ENCODE measurements at places on chromosomes 16 and 17. TPM values are rescaled to one million over a fixed set of nuclear protein-coding genes. Genes with fewer than 3 reads are reported as not detected.

GRCh38 chr16:30380803-30381208 is 1.6 kb downstream of the SEPTIN1 start:
- DNase-seq = no peak

- no peak for DNase-seq
Measured at GRCh38 chr17:76556765-76557367, 17.0 kb downstream of the PRCD start.

The SMPD3 gene
- 0.81 TPM for total RNA-seq

GRCh38 chr17:75115555-75115954 is 5.8 kb downstream of the ARMC7 start:
- DNase-seq = no peak

- DNase-seq = peak; percentile 54
Measured at GRCh38 chr16:30068750-30069610, 3.4 kb downstream of the ALDOA start.

DNA sequence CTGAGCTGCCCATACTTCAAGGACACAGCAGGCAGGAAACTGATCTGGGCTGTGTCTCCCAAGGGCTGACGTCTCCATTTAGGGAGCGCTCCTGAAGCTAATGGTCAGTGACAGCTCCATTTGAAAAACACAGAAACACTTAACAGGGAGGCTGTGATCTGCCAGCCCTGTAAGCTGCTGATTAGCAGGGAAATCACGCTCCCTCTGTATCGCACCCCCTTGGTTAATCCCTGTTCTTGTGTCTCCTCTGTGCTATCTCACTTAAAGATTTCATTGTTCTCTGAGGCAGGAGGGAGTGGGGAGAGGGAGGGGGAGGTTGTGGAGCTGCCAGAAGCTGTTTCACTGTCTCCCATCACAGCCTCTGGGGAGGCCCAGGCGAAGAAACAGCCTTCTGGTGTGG is 47.4 kb upstream of the CACNG3 start:
- DNase-seq = no peak

DNA sequence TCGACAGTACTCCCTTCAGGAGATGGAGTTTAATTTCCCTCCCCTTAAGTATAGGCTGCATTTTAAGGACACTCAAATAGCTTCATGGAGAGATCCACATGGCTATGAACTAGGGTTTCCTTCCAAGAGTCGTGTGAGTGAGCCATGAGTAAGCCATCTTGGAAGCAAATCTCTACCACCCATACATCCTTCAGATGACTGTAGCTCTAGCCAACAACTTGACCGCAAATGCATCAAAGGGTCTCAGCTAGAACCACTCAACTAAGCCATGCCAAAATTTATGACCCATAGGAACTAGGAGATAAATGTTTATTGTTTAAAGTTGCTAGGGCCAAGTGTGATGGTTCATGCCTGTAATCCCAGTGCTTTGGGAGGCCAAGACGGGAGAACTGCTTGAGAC is 43.4 kb downstream of the METTL16 start:
- no peak for DNase-seq

The PRAC1 gene
- not detected for total RNA-seq

GRCh38 chr17:69123626-69124025 is 18.1 kb downstream of the ABCA6 start:
- no peak for DNase-seq

GRCh38 chr17:79902146-79902791 is 63.0 kb upstream of the CBX4 start:
- DNase-seq = no peak

GRCh38 chr16:14194721-14195120 is 123.6 kb downstream of the MRTFB start:
- no peak for DNase-seq

The KLHL10 gene
- total RNA-seq = 0.29 TPM

DNA sequence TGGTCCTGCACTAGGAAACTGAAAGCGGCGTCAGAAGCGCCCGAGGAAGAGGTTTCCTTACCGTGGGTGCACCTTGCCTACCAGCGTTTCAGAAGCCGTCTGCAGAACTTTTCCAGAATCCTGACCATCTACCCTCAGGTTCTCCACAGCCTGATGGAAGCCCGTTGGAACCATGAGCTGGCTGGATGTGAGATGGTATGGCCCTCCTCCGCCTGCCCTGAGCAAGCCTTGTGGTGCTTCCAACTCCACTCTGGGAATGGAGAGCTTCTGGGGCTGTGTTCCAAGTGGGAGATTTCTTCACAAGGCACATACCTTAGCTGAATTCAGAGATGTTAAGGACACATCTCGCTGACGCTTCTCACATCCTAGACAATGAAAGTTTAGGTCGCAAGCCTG is 51.8 kb upstream of the ENDOV start:
- no peak for DNase-seq

The HAS3 gene
- total RNA-seq = 0.22 TPM

The CASKIN1 gene
- total RNA-seq = not detected

- DNase-seq = peak; percentile 61
Measured at GRCh38 chr16:2211923-2212347, 1.3 kb upstream of the BRICD5 start.

The SPN gene
- 0.24 TPM for total RNA-seq

The IGFALS gene
- total RNA-seq = 0.11 TPM

The ABCA6 gene
- 9.2 TPM for total RNA-seq

The CD300LF gene
- total RNA-seq = 6.3 TPM

GRCh38 chr17:65794572-65794971 is 233.1 kb upstream of the AXIN2 start:
- no peak for DNase-seq

DNA sequence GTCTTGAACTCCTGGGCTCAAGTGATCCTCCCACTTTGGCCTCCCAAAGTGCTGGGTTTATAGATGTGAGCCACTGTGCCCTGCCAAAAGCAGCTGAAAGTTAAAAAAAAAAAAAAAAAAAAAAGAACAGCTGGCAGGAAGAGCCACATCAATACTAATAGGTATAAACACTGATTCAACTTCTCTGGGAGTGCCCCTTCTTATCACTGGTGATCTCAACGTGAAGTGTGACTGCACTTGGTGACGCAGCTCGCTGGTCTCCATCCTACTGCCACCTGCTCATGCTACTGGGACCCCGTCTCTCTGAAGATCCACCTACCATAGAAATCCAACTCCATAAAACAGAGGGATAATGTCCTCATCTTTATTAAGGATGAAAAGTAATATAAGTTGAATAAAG is 40.8 kb downstream of the RNF157 start:
- no peak for DNase-seq

- no peak for DNase-seq
Measured at GRCh38 chr16:89599902-89600301, 13.5 kb upstream of the DPEP1 start.

The TEKT5 gene
- not detected for total RNA-seq

The BFAR gene
- 48.4 TPM for total RNA-seq

DNA sequence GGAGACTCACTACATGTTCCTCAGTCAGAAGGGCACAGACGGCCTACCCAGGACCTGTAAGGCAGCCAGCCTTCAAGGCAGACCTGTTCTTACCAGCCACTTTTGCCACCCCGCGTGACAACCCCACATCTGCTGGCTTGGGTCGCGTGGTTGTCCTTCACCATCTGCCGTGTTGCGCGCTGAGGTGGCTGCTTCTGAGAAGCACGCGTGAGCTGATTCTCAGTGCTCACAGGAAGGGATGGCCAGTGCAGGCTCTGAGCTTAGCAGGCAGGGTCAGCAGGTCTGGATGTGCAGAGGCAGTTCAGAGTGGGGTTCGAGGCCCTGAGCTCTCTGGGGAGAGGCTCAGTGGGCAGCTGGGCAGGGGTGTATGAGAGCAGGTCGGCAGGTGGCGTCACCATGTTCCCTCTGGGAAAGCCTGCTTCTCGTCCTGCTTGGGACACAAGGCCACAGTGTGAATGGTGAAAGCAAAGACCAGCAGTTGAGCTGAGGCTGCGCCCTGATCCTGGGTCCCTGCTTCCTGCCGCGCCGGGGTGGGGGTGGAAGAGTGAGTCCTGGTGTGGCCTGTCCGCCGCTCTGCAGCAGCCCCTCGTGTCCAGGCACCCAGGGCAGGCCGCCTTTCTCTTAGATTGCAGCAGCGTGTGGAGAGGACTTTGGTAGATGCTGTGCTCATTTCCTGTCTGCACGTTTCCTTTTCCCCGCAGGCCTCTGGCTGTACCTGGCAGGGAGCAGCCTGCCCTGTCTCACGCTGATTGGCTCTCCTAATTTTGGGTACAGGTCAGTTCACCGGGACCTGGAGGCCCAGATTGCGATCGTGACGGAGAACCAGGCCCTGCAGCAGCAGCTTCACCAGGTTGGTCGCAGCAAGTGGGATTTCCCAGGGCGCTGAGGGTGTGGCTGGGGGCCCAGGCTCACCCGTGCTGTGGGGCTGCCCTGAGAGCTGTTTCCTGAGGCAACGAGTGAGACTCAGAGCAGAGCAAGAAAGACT is 36.0 kb downstream of the PGS1 start:
- DNase-seq = no peak

The CTCF gene
- total RNA-seq = 32.6 TPM

DNA sequence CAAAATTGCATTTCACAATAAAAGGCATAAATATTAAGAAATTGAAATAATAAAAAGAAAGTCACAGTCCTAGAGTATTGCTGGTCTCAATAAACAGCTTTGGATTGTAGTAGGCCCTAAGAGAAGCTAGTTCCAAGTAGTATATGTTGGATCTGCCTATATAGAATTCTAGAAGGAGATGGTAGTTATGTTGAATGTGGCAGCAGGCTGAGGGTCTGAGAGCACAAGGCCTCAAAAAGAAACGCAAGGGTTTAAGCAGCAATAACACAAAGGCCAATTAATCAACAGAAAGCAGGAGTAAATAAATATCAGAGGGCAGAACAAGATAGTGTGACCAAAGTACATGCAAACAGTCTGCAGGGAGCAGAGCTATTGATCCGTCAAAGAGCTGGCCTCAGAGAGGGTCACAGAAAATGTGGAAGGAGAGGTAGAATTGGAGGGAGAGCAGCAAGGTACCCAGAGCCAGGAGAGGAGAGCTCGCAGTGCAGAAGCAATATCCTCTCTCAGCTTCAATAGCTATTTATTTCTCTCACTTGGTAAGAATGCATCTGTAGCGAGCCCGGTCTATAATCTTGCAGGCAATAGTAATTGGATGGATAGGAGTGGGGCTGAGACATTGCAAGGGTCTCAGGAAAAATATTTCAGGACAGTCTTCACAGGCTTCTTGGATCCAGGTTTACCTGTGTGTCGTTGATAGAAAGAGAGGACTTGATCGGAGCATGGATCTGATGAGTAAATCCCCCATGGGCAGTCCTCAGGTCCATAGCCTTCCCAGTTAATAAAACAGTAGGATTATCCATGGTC is 25.1 kb upstream of the MED13 start:
- no peak for DNase-seq

The TBC1D16 gene
- total RNA-seq = 25.4 TPM

GRCh38 chr16:30844671-30845449 is 49.0 kb downstream of the BCL7C start:
- peak; percentile 88 for DNase-seq

GRCh38 chr17:81397314-81398175 is 2.3 kb downstream of the BAHCC1 start:
- peak; percentile 49 for DNase-seq

DNA sequence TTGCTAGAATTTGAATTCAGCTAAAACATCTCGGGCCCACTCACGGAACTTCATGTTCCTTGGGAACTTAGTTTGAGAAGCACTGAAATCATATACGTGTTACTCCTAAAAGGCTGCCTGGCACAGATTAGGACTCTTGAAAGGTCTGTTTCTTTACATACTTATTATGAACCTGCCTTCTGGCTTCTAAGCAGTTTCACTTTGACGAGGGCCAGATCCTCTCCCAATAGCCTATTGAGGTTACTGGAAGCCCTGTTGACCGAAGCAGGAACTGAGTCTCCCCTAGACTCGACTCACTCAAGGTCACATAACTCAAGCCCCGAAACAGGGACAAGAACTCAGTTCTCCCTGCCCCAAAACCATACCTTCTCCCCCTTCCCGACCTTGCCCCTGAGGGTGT is 121.9 kb upstream of the PLCG2 start:
- DNase-seq = no peak

GRCh38 chr17:40915199-40915661 is 22.2 kb downstream of the KRT23 start:
- no peak for DNase-seq

DNA sequence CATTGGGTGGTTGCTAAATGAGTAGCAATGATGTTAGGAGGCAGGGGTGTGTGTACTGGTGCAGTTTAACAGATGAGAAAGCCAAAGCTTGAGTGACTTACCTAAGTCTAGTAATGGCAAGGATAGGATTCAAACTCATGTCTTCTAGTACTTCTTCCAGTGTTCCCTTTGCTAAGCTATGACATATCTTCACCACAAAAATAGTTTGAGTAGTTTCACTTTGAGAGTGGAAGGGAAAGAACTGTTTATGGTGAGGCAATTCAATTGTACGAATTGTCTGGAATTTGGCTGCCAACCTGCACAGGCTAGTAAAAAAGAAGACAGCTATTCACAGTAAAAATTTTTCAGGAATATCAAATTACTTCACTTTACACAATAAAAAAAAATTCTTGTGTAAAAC is 138.0 kb downstream of the NLK start:
- no peak for DNase-seq

GRCh38 chr17:44466339-44466738 is 36.9 kb downstream of the GPATCH8 start:
- no peak for DNase-seq

DNA sequence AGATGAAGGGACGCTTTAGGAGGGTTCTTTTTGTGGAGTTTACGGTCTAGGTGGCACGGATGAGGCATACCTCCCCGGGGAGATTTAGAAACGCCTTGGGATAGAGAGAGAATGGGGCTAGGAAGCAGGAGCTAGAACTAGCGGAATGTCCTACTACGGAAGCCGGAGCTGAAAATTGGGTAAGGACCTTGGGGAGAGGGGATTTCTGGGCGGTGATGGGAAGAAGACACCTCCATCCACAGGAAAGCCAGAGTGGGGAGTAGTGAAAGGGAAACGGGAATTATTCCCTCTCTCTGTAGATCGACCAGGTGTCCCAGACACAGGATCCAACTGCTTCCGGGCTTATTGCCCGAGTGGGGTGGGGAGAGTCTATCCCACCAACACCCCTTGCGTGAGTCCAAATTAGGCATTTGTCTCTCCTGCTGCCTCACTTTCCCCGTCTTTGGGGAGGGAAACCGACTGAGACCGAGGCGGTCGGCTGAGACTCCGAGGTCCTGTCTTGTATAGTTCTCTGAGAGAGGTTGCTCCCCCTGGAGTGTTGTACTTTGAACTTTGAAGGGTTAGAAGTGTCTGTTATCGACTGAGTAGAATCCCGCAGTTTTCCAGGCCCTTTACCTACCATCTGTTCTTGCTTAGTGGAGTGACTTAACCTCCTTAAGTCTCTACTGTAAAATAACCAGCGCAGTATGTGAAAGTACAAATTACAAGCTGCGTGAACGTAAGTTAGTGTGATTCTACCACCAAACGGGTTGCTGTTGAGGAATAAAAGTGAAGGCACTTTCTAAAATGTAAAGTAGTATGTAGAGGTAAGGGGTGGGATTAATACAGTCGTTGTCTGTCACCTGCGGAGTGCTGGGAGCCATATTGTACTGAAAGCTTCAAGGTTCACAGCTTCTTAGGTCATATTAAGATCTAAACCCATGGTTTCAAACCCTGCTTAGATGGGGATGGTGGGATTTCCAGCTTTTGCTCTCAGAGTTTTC is 1.0 kb downstream of the RSPRY1 start:
- no peak for DNase-seq

GRCh38 chr17:8153957-8154607 is 1.9 kb upstream of the PER1 start:
- DNase-seq = peak; percentile 99

GRCh38 chr17:71467719-71468118 is 653.1 kb upstream of the SOX9 start:
- no peak for DNase-seq
